ENCODE measurements at places on chromosomes 12 and 14.

GRCh38 chr12:116759783-116760621, 21.9 kb downstream of the RNFT2 start:
- no peak for DNase-seq

DNA sequence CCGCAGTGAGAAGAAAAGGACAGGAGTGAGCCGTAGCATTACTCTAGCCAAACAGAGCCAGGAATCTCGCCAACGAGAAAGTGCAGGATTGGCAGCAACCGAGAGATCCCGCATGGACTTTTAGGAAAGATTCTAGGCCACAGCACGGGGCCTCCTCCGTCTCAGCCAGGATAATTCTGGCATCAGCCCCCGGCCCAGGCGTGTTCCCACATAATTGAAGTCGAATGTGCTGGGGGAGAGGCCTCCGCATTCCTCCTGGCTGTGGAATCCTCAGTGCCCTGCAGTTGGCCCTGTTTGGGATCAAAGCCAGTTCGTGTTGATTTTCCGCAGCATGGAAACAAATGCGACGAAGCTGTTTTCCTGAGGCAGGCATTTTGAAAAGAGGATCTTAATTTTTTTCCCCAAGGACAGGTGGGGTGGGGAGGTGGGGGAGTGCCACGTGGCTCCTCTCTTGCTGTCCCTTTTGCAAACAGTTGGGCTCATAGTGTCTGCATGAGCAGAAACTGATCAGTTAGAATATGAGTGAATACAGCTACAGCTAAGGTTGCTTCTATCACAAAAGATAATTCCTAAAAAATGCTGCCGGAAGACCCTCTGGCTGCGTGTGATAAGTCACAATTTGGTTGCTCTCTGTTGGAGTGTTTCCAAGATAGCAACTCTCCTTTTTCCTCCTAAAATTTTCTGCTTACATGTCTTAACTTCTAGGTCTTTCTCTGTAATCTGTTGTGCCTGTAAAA, 37.3 kb upstream of the ATXN2 start:
- peak; percentile 8 for DNase-seq

GRCh38 chr12:25254271-25254880, 3.6 kb upstream of the KRAS start:
- DNase-seq: peak; percentile 45

DNA sequence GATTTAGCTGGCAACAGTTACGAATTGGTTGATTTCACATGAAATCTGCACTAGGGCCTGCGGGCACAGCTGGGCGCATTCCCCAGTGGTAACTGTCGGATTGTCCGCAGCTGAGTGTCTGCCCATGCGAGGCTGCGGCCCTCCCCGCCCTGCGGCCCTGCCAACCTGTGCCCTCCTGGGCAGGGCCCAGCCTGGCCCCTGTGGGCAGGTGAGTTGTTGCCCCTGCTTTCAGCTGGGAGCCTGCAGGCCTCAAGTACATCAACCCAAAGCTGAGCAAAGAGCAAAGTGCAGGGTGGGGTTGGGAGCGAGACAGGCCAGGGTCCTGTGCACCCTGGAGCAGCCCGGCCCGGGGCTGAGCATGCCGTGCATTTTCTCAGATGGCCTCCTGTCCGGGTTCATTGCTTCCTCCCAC, 89.1 kb downstream of the ADGRD1 start:
- no peak for DNase-seq

- DNase-seq: peak; percentile 15
Observed at GRCh38 chr12:51721282-51721940, 127.1 kb downstream of the FIGNL2 start.

DNA sequence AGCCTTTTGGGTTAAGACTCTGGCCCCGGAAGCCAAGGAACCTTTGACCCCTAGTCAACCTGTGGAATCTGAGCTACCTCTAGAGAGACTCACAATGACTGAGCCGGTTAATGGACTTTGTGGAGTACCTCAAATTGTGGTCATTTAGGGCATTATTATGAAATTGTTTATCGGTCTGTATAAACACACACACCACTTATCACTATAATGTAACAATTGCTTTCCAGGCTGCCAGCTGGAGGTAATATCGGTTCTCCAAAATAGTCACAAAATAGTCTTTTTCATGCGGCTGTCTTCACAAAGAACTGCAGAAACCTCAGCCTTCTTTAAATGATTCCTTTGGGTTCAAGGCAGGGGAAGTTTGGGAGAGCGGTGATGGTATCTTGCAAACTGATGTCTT, 144.2 kb downstream of the DACT1 start:
- DNase-seq: no peak

DNA sequence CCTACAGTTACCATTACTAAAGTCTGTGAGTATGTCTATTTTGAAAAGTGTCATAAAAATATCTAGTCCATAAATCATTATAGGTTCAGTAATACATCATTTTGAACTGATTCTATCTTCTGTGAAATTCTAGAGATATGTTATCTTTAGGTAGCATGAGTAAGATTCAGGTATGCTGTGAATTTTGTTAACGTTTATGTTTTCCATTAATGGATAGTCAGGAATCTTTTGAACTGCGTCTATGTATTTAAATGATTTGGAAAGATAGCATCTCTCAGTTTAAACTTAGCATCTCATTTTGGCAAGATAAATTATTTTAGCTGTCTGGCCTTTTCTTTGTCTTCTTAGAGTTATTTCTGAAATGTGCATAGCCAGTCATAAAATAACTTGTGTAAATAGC, 8.3 kb downstream of the ALG10B start:
- no peak for DNase-seq

DNA sequence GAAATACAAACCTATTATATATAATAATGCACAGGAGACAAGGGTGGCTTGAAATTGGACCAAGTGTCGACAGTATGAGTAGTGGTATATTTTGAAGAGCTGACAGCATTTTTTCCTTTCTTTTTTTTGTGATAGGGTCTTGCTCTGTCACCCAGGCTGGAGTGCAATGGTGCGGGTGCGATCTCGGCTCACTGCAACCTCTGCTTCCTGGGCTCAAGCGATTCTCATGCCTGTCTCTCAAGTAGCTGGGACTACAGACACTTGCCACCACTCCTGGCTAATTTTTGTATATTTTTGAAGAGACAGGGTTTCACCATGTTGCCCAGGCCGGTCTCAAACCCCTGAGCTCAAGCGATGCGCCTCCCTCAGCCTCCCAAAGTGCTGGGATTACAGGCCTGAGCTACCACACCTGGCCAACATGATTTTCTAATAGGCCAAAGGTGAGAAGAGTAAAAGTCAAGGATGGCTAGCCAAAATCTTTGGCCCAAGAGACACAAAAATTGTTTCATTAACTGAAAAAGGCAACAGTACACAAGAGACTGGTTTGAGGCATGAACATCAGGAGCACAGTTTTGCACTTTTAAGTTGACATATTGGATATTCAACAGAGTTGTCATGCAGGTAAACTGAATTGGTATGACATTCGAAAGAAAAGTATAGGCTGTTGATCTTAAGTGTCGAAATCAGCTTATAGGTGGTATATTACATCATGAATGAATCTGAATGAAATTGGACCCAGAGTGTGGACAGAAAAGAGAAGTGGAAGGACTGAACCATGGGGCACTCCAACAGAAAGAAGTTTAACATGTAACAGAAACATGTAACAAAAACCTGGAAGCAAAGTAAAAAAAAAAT, 12.5 kb downstream of the HNRNPC start:
- DNase-seq: no peak

GRCh38 chr12:60263161-60263560, 667.3 kb downstream of the SLC16A7 start:
- no peak for DNase-seq

- no peak for DNase-seq
Observed at GRCh38 chr12:946631-947030, 2.9 kb downstream of the RAD52 start.

- no peak for DNase-seq
Observed at GRCh38 chr12:1099158-1099557, 108.1 kb downstream of the ERC1 start.

- peak; percentile 76 for DNase-seq
Observed at GRCh38 chr12:110280779-110281548, at the start of gene ATP2A2. TSS of gene ATP2A2 (plus strand) at chr12:110281247. CDS start at chr12:110281790, 543 bp downstream.

GRCh38 chr12:117900561-117900960, 68.2 kb downstream of the KSR2 start:
- DNase-seq: no peak

GRCh38 chr12:96719660-96720362, 187.2 kb upstream of the NEDD1 start:
- DNase-seq: peak; percentile 5

- DNase-seq: no peak
Observed at GRCh38 chr12:3755898-3756297, 3.0 kb upstream of the CRACR2A start.

DNA sequence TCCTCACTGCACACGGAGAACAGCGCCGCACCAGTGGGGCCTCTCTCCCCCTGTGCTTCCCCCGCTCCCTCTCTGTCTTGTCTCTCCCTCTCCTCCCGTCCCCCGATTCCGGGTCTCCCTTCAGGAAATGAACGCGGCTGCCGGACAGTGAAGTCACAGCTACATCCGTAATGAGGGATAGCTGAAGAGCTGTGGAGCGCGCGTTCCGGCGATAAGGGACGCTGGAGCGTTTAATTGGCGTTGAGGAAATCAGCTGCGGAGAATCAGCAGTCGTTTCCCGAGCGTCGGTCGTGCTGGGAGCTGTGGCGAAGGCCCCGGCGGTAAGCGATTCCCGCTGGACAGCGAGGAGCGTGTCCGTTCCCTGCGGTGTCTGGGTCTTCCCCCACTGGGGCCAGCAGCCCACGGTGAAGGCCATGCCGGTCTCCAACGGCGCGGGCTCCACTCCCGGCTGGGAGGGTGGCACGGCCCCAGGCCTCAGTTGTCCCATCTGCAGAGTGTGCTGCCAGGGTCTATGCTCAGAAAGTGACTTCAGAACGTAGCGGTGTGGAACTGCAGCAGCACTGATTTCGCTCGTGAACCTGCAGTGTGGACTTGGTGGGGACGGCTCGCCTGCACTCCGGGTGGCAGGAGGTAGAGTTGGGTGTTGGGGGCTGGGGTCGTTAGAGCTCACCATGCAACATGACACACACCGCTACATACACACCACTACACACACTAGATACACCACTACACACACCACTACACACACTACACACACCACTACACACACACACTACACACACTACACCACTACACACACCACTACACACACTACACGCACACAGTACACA, 10.9 kb downstream of the NOC4L start:
- DNase-seq: no peak

Data from kidney glomerular epithelial cell (primary cell).